ENCODE measurements at places on chromosomes 16 and 17.

DNA sequence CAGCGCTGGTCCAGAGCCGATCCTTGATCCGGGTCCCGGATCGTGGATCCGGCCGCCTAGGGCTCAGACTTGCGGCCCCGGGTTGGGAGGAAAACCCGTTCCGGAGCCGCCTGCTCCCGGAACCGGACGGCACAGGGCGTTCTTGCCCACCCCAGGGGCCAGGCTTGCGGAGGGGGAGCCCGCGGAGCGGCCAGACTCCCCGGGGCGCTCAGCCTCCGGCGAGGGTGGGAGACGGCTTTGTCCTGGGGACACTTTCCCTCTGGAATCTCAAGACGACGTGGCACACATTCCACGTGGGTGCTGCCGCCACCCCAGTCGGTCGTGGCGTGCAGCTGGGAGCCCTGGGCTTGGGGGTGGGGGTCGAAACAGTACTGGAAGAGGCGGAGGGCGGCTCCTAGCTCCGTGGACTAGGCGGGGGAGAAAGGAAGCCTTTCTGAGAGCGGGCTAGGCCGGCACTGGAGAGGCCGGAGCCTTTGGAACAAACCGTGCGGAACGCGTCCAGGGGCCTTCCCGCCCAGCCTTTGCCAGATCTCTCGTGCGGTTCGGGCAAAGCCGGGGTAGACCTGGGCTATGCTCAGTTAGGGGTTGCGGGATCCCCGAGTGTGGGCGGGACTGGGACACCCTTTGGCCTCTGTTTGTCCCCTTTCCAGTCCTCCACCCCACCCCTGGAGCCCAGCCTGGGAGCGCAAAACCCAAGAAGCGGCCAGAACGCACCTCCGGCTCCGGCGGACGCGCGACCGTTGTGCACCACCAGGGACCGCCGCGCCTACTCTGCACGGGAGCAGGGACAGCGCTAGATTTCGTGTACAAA is 26.5 kb downstream of the SREBF1 start:
- DNase-seq = no peak

- DNase-seq = no peak
These were observed 23.8 kb upstream of the CACNG5 start for GRCh38 chr17:66810951-66811682.

- no peak for DNase-seq
These were observed 70.7 kb downstream of the C17orf67 start for GRCh38 chr17:56762988-56763387.

DNA sequence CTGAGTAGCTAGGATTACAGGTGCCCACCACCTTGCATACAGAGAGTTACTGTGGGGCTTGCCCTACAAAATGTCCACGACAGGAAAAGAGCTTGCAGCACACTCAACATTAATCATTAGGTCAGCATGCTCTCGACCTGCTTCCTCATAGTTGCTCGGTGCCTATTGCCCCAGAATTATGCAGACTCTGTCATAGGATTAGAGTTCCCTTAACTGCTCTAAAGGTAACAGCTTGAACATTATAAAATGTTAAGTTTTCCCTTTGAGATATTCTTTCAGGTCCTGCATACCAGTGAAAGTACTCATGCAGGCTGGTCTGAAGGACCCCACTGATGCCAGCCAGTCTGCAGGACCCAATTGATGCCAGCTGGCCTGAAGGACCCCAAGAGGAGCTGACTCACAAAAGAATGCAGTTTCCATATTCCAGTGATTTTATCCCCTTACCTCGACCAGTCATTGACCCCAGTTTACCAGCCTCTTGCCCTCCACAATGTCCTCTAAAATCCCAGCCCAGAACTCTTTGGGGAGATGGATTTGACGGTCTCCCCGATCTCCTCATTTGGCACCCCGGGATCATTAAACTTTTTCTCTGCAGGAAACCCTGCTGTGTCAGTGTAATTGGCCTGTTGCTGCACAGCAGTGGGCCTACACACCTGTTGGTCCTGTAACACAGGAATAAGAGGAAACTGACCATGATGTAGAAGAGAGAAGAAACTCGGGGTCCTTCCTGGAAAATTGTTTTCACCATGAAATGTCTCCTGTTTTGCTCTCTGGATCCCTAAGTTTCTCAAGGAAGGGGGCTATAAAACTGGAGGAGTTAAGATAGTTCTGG is 10.6 kb downstream of the ICAM2 start:
- no peak for DNase-seq

GRCh38 chr16:9950658-9951057 is 231.6 kb downstream of the GRIN2A start:
- DNase-seq = no peak

GRCh38 chr16:667780-668518 is at the start of gene RHOT2:
Gene RHOT2 (plus strand): TSS chr16:668132. CDS start chr16:668200, 68 bp downstream.
- DNase-seq = peak; percentile 67

Measured in NCI-H1417 treated with DMSO at 0.1 percent for 48 hours (cell line).